WTC11 (cell line): ENCODE measurements at places on chromosomes 7 and 10. TPM values are rescaled to one million over a fixed set of nuclear protein-coding genes. Genes with fewer than 3 reads are reported as not detected.
A peak's percentile ranks its signal among the peaks of the same experiment; 100 is the strongest.

DNA sequence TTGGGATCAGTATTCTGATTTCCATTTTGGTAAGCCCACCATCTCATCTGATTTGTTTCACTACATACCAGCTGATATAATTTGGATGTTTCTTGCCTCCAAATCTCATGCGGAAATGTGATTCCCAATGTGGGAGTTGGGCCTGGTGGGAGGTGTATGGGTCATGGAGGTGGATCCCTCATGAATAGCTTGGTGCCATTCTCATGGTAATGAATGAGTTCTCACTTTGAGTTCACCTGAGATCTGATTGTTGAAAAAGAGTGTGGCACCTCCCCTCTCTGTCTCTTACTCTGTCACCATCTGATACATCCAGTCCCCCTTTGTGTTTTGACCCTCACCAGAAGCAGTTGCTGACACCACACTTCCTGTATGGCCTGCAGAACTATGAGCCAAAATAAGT is 347.3 kb downstream of the ARL4A start:
- no peak for DNase-seq

The LRGUK gene
- total RNA-seq, result 1.9 to 3.0 TPM (median 2.7 TPM) in 3 replicates

DNA sequence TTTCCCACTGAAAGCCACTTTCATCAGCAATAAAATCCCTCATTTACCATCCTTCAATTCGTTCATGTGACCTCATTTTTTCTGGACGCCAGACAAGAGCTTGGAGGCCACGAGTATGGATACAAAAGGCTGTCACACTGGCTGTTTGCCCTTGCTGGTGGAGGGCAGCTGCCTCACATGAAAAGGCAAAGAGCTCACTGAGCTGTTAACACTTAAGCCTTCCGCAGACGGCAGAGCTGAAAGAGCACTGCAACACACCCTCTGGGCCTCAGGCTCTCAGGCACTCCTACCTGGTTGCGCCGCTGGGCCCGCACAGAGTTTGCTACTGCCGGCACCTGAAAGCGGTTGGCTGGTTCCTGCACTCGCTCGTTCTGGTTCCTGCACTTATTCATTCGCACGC is 193.5 kb downstream of the CFTR start:
- DNase-seq, result peak; percentile 77

GRCh38 chr7:31333291-31333690 is 7.2 kb downstream of the NEUROD6 start:
- no peak for DNase-seq

The IL6 gene
- total RNA-seq, result 0.27 to 0.71 TPM (median 0.52 TPM) in 3 replicates

GRCh38 chr10:74419491-74419951 is 268.5 kb downstream of the ADK start:
- DNase-seq, result no peak

- DNase-seq, result no peak
Measured at GRCh38 chr10:10792681-10793080, 225.0 kb upstream of the CELF2 start.

The INMT gene
- total RNA-seq, result 3.5 to 5.6 TPM (median 4.4 TPM) in 3 replicates

DNA sequence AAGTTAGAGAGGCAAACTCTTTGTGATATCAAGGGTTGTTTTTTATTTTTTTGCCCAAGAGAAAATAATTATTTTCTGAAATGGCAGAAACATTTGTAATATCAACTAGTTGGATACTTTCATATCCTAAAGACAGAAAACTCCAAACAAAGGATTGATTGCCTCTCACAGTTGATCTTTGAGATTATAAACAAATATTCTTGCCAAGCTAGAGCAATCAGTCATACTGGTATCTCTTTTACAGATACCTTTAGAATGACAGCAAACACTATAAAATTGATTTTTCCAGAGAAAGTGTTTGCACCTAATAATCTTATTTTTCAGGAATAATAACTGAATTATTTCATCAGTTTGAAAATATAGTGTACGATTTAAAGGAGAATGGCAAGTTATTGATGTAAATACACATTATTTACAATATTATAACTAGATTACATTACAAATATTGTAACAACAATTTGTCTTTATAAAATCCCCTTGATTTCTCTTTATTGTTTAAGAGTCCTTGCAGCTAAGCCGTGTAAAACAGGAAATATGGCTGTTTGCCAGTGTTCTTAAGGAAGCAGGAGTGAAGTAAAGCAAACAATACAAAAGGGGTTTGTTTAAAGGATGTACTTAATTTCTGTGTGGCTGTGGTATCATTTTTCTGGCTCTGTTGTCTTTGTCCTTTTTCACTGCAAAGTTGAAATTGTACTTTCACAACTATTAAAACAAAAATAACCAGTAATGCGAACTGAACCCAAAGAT is 58.4 kb downstream of the MAPK8 start:
- DNase-seq, result no peak

The PHYHIPL gene
- total RNA-seq, result 0.13 to 0.25 TPM (median 0.21 TPM) in 3 replicates

DNA sequence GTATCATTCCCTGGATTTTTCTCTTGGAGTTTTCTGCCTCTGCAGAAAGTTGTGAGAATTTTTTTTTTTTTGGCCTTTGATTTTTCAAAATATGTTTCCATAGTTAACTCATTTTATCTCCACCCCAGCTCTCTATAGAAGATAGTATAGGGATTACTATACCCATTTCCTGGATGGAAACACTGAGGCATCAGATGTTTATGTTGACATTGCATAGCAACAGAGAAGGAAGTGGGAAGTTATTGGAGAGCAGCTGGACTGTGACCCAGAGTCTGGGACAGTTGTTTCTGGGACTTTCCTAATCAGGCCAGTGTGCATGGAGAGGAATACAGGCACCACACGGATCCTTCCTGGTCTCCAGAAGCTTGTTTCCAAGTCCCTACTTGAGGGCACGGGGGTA is 158.0 kb downstream of the CDH23 start:
- DNase-seq, result no peak

GRCh38 chr10:97711640-97712572 is 1.6 kb upstream of the MARVELD1 start:
- DNase-seq, result no peak

DNA sequence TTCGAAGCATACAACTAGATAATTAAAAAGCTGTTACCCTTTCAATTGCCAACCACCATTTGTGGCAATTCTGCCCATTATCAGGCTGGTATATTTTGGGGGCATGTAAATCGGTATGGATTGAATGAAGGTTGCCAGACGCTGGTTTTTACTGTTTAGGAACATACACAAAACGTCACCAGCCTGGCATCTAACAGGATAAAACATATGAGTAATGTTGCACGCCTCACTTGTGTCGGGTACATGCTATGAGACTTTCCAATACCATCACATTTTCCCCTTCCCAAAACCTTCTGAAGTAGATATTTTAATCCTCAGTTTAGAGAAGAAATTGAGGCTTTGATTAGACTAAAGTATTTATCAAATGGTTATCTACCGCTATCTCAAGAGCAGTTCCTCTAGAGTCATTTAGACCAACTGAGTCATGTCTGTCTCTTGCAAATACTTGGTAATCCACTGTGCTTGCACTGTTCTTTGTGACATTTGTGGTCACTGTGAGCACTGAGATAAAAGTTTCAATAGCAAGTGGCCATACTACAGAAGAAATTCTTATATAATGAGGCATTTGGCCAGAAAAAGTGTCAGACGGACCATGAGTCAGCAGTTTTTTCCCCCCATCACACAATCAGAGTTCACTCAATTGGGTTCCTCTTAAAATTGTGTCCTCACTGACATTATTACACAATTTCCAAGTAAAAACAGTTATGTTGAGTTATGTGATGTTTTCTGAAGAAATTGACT is 498.7 kb downstream of the NXPH1 start:
- no peak for DNase-seq

The ANKMY2 gene
- total RNA-seq, result 12.0 to 13.6 TPM (median 13.0 TPM) in 3 replicates

The PRLHR gene
- not detected in 3 replicates for total RNA-seq

The OIT3 gene
- total RNA-seq, result not detected in 3 replicates

The ADCYAP1R1 gene
- total RNA-seq, result 8.7 to 9.9 TPM (median 9.8 TPM) in 3 replicates

The AS3MT gene
- 8.8 to 10.4 TPM (median 9.3 TPM) in 3 replicates for total RNA-seq

DNA sequence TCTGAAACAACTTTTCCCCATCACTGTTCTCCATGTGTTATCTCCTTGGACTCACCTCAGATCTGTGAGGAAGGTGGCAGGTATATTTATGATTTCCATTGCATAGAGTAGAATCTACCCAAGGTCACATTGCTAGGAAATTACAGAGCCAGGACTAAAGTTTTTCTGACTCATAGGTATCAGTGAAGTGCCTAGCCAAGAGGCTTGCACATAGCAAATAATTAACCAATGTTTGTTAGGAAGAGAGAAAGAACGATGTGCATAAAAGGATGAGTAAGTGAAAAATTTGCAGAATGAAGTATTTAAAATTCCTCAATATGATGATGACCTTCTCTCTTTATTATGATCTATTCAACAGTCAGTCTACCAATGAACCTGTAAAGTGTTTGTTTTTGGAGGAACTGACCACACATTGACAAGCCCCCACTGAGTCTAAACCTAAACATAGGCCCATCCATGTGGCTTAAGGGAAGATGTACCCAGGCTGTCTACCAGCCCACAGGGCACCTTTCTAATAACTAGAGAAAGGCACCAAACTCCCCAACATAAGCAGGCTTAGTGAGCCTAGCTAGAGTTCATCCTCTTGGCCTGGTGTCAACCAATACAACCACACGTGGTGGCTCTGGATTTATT is 252.9 kb upstream of the ZMIZ1 start:
- no peak for DNase-seq

- DNase-seq, result no peak
Measured at GRCh38 chr7:18828260-18828993, 289.0 kb downstream of the TWIST1 start.

The SFTPD gene
- 0.66 to 1.1 TPM (median 0.80 TPM) in 3 replicates for total RNA-seq

DNA sequence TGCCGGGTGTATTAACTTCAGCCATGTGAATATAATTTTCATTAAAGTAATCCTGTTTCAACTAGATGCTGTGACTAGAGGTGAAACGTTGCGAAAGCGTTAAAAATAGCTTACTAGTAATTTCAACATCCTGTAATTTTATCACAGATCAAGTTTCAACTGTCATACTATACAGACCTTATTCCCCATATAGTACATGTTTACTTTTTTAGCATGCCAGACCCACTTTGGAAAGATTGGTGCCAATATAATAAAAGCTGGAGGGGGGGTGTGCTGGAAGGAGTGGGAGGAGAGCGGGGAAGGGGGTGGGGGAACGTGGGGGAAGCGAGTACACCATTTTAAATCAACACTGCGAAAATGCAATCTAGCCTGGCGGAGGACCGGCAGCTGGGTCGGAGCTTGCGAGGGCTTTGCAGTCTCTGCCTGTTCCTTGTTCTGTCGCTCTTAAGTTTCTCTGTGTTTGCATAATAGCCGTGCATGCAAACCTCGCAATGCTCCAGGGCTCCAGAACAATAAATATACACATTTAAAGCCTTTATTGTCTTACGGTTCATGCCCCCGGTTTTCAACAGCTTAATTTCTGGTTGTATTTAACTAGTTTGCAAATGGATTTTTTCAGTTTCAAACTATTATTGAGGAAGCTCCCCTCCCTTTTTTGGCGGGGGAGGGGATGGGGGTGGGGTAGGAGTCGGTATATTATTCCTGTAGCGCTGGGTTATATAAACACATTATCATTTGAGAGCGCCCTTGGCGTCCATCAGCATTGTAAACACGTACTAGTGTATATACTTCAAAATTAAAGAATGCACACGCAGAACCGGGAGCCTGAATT is 1.3 kb upstream of the ARID5B start:
- DNase-seq, result peak; percentile 27

The PTF1A gene
- total RNA-seq, result 0.11 TPM in 1 of 3 replicates, not detected in the others

DNA sequence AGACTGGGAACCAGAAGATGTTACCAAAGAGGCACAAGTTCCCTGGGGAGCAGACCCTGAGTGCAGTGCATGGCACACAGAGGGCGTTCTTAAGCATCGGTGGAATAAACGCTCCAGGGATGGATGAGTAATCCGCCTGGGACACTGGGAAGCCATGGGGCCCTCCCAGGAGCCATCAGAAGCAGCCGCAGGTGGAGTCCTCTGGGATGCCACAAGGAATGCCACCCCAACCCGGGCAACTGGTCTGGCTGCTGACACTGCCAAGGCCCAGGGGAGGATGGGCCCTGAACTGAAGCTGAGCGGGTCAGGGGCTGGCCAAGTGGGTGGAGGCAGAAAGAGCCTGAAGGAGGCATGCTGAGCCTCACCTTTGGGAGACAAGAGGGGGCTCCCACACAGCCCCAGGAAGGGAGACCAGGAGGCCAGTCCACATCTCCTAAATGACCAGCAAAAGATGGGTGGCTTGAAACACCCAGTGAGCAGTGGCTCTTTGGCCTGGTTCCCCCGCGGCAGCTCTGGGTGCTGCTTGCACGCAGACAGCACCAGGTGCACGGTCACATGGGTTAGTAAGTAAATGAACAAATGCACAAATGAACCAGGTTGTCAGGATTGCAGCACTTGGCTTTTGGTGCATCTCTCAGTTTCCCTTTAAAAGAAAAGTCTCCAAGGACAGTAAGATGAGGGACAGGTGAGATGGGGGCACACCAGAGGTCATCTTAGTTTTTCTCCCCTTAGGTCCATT is 141.3 kb upstream of the ZMIZ1 start:
- DNase-seq, result no peak

DNA sequence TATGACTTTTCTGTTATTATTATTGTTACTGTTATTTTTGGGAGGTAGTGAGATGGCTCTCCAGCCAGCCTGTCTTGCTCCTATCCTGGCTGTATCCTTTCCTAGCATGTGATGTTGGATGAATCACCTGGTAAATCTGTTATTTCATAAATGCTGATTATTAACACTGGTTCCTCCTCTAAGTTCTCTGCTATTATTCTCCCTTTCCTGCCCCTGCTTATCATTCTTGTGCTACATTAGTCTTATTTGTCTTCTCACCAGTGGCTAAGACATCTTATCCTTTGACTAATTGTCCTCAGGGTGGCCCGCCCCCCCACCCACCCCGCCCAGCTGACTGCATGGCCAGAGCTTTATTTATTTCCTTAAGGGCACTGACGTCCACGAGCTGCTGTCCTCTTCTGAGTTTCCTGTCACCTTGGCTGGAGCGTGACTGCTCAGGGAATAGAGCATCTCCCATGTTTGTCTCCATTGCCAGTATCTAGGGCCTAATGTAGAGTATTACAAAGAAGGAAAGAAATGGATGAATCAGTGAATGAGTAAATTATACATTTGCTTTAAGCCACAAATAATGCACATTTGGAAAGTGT is 110.1 kb upstream of the KLF6 start:
- no peak for DNase-seq

The ICA1 gene
- total RNA-seq, result 31.2 to 36.8 TPM (median 33.4 TPM) in 3 replicates

- no peak for DNase-seq
Measured at GRCh38 chr10:18306031-18306430, 165.8 kb downstream of the CACNB2 start.

- no peak for DNase-seq
Measured at GRCh38 chr10:48671914-48672595, 12.6 kb upstream of the WDFY4 start.

GRCh38 chr7:53418834-53419482 is 383.5 kb downstream of the POM121L12 start:
- DNase-seq, result no peak

The PRF1 gene
- total RNA-seq, result 0.11 to 0.18 TPM (median 0.16 TPM) in 3 replicates

The TMEM184A gene
- 1.3 to 1.4 TPM (median 1.3 TPM) in 3 replicates for total RNA-seq

GRCh38 chr10:86599041-86599440 is 55.3 kb upstream of the OPN4 start:
- DNase-seq, result no peak

- no peak for DNase-seq
Measured at GRCh38 chr7:108839076-108839475, 269.4 kb downstream of the DNAJB9 start.

GRCh38 chr10:132986076-132986475 is 43.7 kb upstream of the CFAP46 start:
- no peak for DNase-seq
